ENCODE measurements at places on chromosomes 2 and 18.

DNA sequence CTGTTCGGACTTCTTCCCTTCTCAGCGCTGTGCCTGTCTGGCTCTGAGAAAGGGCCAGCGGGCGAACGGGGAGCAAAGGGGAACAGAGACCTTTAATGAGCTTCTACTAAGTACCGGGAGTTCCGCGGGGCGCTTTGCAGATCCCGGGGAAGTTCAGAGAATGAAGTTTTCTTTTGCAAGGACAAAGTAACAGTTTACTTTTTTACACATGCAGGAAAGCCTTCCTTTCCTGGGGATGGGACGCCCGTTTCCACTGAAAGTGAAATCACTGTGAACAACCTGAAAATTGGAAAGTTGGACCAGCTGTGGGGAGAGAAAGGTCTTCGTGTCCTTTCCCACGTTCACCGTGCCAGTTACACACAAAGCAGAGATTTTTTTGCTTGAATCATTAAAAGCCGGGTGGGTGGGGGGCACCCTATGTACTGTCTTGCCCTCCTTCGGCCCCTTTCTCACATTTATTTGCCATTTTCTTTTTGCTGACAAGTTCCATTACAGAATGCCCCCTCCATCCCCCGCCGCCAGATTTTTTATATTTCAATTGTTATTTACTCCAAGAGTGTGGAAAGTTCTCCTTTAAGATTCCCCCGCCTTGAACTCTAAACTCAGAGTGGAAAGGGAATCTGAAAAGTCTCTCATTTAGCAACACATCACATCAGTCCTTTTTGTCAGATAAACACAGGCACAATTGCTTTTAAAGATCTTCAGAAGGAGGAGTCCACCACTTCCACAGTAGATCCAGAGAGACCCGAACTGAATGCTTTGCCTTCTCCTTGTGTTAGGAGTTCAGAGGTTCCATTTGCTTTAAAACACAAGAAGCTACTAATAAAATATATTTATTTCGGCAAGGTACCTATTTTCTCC, 1.1 kb upstream of the FN1 start:
- no peak for DNase-seq

DNA sequence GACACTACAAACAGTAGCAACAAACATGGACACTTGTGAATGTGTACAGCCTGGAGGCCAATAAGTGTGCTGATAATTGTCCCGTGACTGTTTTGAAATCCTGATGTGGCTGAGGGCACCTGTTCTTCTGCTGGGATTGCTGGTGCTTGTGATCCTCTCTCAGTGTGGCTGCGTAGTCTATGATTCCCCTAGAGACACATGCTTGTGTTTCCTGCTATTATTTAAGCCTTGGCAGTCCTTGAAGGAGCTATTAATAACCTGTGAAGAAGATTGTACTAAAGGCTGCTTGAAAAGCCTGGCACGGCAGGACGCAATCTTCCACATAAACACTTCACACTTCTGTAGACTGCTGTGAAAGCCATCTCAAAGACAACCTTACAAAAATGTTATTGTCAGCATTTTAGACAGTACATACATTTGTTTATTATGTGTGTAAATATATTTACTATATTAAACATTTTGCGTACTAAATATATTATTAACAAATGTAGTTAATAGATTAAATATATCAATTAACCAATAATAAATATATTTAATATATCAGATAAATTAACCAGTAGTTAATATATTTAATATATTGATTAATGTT, 71.4 kb downstream of the GALR1 start:
- no peak for DNase-seq

GRCh38 chr18:61833978-61834377, 58.8 kb downstream of the RNF152 start:
- DNase-seq = no peak

GRCh38 chr18:63887424-63887823, at the start of gene SERPINB2:
SERPINB2 (plus strand) TSS chr18:63887705; CDS start chr18:63891445, 3,740 bp downstream.
- DNase-seq = no peak

GRCh38 chr2:120231974-120232635, 8.9 kb upstream of the TMEM185B start:
- no peak for DNase-seq

GRCh38 chr2:217948351-217948791, 54.4 kb downstream of the TNS1 start:
- no peak for DNase-seq

DNA sequence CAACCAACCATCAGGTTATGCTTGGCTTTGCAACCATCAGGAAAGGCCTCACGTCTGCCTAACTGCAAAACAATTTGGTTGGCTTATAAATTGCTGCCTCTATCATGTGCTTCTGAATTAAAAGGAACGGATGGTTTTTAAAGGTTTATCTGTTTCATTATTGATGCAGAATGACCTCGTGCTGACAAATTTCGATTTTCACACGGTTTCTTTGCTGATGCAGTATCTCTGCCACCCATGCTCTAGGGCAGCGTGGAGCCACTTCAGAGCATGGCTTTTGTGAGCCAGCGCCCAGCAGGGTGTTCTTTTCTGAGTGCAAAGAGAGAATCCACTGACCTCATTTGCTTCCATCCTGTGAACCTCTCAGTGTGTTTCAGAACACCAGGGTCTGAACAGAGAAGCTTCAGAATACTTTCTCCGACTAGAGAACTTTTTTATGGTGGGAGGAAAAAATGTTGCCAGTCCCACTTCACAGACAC, 143.1 kb upstream of the L3MBTL4 start:
- no peak for DNase-seq

DNA sequence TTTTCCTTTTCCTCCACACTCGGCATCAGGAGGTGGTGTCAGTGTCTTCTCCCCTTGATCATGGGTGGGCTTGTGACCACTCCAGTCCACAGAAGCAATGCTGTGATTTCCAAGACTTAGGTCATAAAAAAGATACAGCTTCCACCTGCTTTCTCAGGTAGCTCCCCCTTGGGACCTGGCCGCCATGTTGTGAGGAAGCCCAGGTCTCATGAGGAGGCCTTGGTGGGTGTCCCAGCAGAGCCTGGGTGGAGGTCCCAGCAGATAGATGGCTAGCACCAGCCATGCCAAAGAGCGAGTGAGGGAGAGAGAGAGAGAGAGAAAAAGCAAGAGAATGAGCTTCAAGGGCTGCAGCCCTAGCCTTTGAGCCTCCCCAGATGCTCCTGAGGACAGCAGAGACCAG, 16.0 kb downstream of the SLC66A2 start:
- no peak for DNase-seq

DNA sequence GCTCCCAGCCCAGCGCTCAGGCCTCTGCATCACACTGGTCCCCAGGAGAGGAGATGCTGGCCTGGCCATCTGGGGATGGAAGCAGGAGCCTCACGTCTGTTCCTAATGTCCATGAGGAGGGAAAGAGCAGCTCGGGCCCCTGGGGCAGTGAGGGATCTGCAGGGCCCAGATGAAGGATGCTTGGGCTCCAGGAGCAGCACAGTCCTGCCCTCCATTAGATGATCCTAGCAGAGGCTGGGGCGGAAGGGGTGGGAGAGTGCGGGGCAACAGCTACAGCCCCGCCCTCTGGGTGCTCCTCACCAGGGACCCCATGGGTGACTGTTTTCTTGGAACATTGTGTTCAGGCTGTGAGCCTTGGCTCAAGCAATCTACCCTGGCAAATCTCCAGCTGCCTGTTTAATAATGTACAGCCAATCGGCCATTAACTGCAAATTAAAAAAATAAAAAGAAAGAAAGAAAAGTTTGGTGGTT, 49.7 kb downstream of the TNS1 start:
- no peak for DNase-seq

GRCh38 chr18:28151434-28151833, 25.5 kb downstream of the CDH2 start:
- DNase-seq = no peak
